HCEC 1CT (cell line): ENCODE measurements at places on chromosomes 4 and X.
A peak's percentile ranks its signal among the peaks of the same experiment; 100 is the strongest.

DNA sequence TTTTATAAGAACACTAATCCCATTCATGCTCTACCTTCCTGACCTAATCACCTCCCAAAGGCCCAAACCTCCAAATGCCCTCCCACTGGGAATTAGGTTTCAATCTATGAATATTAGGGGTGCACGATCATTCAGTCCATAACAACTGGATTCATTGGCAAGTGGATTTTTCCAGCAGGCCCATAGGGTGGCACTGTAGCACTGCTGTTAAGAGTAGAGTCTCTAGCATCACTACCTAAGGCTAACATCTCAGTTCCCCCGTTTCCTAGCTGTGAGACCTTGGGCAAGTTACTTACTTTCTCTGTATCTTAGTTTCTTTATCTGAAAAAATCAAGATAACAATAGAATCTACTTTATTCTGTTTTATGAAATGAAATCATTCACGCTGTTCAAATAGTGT is 315.8 kb downstream of the STIM2 start:
- no peak for DNase-seq

DNA sequence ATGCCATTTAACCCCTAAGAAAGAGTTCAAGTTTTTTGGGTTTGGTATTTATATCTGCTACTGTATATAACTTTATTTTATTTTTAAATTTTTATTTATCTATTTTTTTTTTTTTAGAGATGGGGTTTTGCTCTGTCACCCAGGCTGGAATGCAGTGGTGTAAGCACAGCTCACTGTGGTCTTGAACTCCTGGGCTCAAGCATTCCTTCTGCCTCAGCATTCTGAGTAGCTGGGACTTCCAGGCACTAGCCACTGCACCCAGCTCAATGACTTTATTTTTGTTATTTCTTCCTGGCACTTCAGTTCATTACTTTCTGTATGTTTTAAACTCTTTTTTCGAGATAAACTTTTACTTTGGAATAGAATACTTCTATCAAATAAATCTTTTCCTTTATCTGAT is 42.4 kb upstream of the PGAM4 start:
- peak; percentile 4 for DNase-seq

- no peak for DNase-seq
Measured at GRCh38 chr4:90078440-90078839, 48.8 kb upstream of the CCSER1 start.

DNA sequence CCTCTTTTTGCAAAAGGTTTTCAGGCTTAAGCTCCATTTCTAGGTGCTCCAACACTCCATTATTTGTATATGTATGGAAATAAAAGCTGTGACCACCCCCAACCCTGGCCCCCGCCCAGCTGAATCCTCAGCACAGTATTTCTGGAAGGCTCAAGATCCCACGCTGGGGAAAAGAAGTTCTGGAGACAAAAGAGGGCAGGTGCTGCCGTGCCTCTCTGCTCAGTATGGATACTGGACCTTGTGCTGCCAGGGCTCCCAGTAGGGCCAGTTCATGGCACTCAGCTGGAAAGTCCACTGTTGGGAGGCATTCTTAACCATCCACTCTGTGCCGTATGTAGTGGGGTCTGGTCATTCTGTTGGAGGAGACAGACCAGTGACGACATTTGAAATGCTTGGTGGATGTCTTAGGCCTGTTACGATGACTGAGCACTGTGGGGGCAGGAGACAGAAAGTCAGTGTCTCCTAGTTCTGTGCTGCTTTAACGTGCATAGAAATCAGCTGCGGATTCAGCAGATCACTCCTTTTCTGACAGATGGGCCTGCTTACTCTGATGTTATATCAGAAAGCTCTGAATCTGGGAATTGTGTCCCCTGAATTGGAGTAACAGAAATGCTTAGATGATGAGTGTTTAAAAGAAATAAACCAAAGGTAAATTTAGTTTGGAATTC is 48.4 kb upstream of the MSANTD1 start:
- no peak for DNase-seq

- DNase-seq = no peak
Measured at GRCh38 chr4:40462326-40462725, 127.2 kb downstream of the CHRNA9 start.

GRCh38 chr4:176308441-176308840 is 11.3 kb upstream of the SPCS3 start:
- no peak for DNase-seq

GRCh38 chr4:106329041-106329618 is 12.8 kb downstream of the AIMP1 start:
- DNase-seq = peak; percentile 38

- DNase-seq = no peak
Measured at GRCh38 chr4:173461170-173461569, 62.3 kb upstream of the SCRG1 start.

GRCh38 chr4:186587416-186588018 is 32.1 kb upstream of the MTNR1A start:
- peak; percentile 20 for DNase-seq

DNA sequence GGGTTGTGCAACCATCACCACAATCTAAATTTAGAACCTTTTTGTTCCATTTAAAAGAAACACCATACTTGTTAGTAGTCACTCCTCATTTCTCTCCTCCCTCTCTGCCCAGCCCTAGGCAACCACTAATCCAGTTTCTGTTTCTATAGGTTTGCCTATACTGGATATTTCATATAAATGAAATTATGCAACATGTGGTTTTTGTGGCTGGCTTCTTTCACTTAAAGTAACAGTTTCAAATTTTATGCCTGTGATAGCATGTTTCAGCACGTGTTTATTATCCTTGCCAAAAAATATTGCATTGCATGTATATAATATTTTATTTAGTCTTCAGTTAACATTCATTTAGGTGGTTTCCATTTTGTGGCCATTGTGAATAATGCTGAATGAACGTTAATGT is 437.6 kb downstream of the IL1RAPL1 start:
- no peak for DNase-seq

GRCh38 chr4:145492376-145492775 is 10.7 kb downstream of the SMAD1 start:
- DNase-seq = no peak

DNA sequence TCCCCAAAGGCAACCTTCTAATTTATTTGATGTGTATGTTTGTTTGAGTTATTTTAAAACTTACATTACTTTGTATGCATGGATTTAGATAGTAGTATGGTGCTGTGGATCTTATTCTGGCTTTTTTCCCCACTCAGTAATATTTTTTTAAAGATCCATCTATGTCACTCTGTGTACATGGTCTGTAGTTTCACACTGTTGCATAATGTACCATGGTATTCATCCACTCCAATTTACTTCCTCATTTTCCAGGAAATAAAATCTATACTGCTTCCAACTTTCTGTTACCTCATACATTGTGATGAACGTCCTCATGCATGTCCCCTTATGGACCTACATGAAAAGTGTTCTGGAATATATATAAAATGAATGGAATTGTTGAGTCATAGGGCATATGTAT is 17.6 kb downstream of the ARMCX2 start:
- no peak for DNase-seq

DNA sequence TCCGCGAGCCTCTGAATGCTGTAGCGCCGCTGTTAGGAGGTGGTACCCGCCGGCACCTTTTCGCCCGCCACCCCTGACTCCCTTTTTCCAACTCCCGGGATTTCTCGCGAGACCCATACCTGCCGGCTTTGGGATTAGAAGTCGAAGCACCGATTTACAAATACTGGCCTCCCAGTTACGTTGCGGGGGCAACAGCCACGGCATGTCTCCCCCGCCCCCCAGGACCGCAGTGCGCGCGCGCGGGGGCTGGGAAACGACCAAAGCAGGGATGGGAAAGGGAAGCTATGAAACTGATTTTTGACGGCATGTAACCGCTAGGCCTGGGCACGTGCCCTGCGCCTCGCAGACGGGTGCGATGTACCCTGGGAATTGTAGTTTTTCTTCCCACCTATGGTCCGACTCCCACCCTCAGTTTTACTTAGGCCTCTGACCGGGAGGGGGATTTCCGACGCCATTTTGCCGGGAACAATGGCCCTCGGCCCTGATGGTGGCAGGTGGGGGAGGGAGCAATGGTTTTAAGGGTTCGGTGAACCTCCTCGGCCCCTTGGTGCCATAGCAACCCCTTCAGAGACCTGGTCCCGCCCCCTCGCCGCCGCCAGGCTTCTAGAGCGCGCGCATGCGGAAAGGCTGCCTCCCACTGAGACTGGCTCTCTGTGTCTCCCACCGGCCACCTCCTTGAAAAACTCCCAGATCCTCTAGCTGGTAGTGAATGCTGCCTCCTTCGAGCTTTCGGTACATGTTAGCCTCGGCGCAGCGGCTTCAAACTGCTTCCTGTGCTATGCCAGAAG is 772 bp upstream of the WNK3 start:
- DNase-seq = no peak

DNA sequence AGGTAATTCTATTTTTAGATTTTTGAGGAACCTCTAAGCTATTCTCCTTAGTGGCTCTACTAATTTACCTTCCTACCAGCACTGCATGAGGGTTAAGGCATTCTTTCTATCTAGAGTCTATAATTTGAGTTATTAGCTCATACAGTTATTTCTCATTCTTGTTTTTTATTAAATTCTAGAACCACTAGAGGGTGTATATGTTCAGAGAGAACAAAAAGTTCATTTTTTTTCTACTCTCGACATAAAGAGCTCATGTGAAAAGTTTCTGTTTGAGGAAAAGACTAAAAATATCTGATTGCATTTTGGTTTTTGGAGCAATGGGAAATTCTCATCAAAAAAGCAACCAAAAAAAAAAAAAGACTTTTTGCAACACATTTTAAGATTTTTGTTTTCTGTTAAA is 57.0 kb upstream of the LRAT start:
- peak; percentile 19 for DNase-seq

DNA sequence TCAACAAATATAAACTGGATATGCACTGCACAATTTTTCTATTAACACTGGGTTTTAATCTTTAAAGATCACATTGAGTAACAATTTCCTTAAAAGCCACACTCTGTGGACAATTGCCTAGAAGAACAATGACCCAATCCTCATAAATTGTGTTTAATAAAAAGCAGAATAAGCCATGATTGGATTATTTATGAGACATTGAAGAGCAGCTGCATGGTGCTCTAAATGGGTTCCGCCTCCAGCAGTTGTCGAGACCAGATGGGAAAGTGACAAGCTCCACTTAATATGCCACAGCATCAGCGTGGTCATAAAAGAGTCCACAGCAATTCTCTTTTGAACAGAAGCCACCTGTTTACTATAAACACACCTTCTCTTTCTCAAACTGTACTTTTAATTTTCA is 635.2 kb upstream of the FRG1 start:
- no peak for DNase-seq

GRCh38 chrX:48597353-48598264 is at the start of gene WDR13:
Gene WDR13, plus strand, starts transcription at chrX:48597492. Its CDS starts 505 bp downstream, at chrX:48597997.
- DNase-seq = peak; percentile 87

DNA sequence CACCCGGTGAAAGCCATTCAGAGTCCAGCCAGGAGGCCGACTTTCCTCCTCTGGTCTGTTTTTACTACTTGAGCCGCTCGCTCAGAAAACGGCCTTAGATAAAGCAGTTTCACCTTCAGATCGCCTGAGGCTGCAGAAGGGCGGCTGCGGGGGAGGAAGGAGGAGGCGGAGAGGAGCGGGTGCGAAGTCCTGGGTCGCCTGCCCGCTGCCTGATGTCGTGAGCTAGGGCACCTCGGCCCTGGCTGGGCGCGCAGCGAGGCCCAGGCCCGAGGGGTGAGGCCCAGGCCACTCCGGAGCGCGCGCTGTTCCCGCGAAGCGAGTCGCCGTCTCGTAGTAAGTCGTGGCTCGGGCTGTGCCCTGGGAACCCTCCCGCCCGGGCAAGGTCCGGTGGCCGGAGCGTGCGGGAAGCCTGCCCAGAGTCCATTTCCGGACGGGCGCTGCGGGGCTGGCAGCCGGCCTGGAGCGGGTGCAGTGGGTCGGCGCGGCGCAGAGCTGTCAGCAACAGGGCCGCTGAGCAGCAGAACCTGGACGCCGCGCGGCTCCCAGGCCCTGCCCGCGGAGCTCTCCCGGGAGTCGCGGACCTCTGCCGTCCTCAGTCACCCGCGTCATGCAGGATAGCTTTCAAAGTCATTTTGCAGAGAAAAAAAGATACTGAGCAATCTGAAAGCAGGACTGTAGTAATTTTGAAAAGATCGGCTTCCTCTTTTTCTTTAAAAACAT is 18.6 kb downstream of the TRIM2 start:
- peak; percentile 9 for DNase-seq

DNA sequence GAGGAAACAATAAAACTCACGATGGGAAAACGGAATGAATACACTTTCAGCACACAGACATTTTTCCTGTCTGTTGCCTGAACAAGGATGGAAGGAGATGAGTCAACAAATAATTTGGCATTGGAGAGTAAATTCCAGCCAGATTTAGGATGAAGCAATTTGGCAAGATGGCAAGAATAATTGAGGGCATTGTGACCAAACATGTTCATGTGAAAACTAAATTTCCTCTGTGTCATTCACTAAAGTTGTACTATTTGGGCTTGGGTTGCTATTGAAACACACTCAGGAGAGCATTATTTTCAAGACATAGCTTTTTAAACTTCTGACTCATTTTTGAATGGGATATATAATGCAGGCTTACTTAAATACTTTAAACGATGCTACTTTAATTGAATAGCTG is 1614.4 kb downstream of the PCDH19 start:
- DNase-seq = no peak

DNA sequence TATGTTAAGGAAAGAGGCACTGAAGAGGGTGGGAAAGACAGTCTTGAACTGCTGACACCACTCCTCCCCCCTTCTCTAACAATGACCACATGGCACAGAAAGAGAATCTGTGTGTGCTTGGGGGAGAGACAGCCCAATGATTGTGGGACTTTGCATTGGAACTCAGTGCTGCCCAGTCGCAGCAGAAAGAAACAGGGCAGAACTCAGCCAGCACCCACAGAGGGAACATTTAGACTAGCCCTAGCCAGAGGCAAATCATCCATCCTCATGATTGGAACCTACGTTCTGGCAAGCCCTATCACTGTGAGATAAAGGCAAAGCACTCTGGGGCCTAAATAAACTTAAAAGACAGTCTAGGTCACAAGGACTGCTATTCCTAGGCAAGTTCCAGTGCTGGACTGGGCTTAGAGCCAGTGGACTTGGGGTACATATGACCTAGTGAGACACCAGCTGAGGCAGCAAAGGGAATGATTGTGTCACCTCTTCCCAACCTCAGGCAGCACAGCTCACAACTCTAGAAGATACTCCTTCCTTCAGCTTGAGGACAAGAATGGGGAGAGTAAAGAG is 132.8 kb upstream of the S100G start:
- peak; percentile 1 for DNase-seq

DNA sequence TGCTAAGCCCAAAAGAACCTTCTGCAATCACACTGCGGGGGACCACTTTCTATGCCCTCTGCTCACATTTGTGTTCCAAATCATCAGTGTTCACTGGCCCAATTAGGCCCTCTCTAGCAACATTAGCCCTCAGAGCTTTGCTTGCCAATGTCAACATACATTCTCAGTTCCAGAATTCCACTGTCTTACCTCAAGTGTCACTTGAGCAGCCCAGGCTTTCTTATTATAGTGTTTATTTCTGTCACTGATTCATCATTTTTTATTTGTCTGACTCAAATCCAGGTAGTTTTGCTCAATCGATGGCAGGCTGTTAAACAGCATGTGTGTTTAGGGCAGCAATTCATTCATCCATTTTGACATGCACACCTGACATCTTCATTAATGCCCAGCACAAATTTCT is 291.2 kb downstream of the TEX13A start:
- DNase-seq = no peak
